ENCODE measurements at places on chromosomes 13 and 19.

DNA sequence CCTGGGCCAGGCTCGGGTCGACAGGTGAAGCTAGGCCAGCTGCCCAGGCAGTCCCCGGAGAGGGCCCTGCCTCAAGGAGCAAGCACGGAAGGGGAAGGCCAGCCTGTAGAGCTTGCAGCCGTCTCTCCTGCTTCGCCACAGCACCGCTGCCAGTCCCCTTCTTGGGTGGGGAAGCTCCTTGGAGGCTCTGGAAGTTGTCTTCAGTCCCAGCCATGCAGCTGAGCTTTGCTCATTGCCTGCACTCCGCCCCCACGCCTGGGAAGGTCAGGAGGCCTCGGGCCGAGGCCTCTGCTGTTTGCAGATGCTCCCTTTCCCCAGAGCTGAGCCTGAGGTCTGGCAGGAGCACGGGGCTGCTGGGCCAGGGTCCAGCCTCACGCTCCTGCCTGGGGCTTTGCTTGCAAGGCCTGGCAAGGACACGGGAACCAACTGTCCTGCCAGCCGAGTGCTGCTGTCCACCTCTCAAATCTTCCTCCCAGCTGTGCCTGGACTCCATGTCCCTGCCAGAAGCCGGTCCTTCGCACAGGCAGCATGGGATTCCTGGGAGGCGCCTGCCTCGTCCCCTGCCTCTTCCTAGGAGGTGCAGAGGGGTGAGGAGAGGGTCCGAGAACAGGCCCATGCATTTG, 13.3 kb downstream of the PLEKHF1 start:
- no peak for DNase-seq

DNA sequence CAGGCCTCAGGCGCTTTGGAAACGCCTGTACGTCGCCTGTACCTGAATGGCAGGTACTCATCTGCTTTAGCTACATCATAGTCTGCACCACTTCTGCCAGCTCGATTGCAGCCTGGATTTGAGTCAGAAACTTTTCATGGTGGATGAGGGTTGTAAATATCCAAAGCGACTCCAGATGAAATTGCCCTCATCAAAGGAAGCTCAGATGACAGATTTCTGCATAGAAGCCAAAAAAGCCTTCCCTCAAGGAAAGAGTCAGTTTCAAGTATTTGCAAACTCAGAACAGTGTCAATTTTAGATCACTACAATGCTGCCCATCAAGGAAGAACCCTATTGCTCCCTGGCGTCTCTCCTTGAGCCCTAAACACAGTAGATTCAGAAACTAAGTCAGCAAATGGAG, 38.8 kb upstream of the IGFL4 start:
- DNase-seq = no peak

- DNase-seq = no peak
These were observed 444.8 kb downstream of the FOXO1 start for GRCh38 chr13:40221460-40222201.

DNA sequence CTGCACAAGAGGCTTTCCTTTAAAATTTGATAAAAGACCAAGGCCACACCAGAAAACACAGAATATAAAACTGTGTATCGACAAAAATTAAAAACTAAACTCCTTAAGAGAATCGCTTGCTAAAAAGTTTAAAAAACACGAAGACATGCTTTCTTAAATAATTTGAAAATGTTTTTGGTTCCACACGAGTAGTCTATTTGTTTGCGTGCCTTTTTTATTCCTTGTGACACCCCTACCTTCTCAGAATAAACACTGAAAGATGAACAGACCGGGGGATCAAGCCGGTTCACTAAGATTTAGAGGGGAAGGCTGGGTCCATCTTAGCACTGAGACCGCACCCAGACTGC, 256.4 kb upstream of the STARD13 start:
- no peak for DNase-seq

- no peak for DNase-seq
These were observed 468 bp downstream of the STX10 start for GRCh38 chr19:13149628-13150186.

DNA sequence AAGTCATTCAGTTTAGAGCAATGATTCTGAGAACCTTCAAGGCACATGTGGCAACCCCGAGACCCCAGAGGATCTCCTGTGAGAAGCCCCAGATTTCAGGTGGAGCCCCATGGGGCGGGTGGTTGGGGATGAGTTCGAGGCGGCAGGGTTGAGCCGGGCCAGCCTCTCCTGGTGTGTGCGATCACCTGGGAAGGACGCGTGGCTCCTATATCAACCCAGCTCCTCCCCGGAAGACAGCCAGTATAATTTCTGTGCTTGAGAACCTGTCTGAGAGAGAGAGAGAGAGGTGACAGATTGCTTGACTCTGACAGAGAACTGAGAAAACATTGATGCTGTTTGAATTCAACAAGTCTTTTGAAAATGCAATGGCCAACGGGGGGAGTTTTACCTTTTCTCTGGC, 89.0 kb downstream of the TEX29 start:
- DNase-seq = no peak

- DNase-seq = no peak
These were observed 263.4 kb downstream of the FGF9 start for GRCh38 chr13:21934284-21934683.

DNA sequence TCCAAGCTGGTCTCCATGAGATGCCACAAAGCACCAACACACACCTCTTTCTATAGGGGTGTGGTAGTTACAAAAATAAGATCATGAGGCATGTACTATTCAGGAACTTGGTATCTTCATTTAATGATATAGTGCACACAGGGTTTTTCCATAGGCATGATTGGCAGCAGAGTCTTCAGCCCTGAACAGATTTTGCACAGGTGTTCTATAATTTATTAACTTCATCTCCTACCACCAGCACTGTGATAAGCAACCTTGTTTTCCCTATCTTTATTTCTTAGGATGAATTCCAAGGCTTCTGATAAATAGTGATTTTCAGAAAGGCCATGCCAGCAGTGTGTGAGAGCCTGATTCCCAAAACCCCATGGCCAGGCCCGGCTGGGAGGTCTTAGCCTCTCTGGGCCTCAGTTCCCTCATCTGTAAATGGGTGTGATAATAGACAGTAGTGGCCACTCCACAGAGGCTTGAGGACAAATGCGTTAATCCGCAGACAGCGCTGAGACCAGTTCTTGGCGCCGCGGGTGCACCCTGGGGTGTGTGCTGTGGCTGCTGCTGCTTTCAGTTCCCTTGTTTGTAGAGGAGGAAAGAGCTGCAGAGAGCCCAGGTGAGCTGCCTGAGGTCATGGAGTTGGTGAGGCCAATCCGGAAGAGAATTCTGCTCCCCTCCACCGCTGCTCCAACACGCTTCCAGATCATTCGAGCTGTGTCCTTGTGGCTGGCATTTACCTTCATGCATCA, 33.1 kb downstream of the DHRS12 start:
- no peak for DNase-seq

DNA sequence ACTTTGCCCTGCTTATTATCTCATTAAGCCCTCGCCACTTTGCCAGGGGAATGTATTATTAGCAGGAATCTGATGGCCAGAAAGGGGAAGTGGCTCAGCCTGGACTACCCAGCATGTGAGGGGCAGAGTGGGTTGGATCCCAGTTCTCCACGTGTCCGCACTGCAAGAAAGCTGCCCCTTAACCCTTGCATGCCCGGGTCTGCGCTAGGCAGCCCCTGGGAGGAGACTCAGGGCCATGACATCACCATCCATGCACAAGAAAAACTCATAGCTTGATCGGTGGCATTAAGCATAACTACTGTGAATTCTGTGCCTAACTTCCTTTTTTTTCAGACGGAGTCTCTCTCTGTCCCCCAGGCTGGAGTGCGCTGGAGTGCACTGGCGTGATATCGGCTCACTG, 8.9 kb downstream of the CACNG8 start:
- no peak for DNase-seq

DNA sequence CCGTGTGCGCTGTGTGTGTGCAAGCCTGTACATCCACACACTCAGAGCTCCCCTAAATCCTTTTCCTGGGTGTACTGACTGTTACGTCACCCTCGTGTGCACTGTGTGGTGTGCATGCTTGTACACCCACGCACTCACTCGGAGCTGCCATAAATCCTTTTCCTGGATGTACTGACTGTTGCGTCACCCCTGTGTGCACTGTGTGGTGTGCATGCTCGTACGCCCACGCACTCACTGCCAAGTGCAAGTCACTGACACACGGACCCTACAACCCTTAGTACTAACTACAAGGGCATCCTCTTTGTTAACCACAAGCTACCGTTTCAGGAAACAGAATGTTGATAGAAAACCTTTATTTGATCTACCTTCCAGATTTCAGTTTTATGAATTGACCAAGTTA, 983.4 kb downstream of the EFNB2 start:
- DNase-seq = no peak

DNA sequence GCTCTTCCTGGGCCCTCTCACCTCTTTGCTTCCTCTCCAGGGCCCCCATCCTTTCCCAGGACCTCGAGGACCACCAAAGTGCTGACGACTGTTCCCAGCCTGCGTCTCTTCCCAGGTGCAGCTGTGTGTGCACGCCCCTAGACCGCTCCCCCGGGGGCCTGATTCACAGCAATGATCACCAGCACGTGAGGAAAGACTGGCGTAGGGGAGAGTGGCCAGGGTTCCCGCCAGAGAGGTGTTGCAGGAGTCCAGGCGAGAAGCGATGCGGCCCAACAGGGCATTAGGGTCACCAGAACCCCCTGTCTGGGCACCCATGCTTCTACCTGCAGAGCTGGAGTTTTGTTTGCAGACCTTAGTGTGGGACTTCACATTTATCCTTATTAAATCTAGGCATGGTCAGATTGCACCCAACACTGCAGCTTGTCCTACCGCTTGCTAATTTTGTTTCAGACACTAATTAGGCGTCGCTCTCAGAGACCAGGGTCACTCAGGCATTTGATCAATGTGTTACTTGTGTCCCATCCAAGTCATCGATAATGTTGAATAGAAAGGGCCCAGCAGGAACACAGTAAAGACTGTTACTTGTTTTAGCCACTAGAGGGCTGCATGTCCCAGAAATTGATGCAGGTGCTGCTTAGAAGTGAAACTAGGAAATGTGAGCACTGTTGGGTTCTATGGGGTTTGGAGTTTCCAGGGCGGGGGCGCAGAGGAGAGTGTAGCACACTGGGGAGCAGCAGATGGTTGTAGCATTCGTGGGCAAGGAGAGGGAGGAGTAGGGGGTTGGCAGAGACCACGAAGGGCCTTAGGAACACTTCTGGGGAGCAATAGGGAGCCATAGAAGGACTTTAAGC, 53.2 kb downstream of the CDADC1 start:
- peak; percentile 46 for DNase-seq

GRCh38 chr13:20826843-20827560, 53.2 kb upstream of the EEF1AKMT1 start:
- no peak for DNase-seq

DNA sequence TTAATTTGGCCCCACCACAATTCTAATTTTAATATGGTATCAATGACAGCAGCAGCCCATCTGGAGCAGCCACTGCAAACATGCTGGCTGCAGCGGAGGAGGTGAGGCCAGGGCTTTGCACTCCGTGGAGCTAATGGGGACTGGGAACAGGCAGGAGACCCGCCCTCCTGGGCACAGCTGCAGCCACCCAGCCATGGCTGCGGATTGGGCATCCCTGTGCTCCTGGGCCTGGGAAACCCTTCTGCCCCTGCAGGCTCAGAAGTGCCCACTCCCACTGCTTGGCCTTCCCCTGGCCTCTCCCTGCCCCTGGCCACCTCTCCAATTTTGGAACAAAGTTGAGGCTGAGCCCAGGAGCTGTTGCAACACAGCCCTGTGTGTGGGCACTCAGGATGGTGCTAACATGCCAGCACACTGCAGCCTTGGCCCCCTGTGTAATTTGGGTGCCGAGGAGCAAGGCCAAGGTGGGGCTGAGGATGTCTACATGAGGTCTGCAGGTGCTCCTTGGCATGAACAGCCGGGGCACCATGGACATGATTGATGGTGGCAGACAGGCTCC, 123.6 kb downstream of the PCDH9 start:
- no peak for DNase-seq

GRCh38 chr19:31263328-31263727, 85.9 kb downstream of the TSHZ3 start:
- DNase-seq = no peak

DNA sequence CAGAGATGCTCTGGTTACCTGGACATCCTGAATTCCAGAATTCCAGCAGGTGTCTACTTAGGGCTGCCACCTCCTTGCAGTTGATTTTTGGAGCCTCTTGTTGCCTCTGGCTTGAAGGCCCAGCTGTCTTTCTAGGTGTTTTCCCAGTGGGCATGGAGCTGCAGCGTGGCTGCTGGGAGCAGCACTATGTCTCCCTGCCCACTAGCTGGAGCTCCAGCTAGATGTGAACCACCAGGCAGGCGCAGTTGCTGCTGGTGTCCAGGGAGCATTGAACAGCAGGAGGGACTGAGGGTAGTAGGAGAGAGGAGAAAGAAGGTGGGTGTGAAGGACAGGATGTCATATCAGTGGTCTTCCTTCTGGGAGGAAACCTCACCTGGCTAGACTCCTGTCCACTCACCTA, 9.9 kb upstream of the SELENOW start:
- no peak for DNase-seq

GRCh38 chr19:51926784-51927741, at the start of gene ZNF613:
Gene ZNF613 (plus strand): TSS chr19:51927472. CDS start chr19:51936221, 8,749 bp downstream.
- peak; percentile 74 for DNase-seq

DNA sequence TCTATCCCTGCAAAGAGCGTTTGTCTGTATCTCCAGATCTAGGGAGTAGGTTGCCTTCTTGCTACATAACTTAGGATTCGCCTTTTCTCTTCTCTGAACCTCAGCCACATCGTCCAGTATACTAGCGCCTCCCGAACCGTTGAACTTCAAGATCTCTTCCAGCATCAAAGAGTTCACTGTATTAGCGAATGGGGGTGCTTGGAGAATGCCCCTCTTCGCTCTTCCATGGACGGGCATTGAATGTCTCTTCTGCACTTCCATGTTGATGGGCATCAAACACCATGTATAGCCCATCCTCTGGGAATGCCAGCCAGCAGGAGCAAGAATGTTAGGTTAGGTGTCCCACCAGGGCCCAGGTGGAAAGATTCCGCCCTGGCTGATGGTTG, 575 bp upstream of the OXGR1 start:
- DNase-seq = no peak

DNA sequence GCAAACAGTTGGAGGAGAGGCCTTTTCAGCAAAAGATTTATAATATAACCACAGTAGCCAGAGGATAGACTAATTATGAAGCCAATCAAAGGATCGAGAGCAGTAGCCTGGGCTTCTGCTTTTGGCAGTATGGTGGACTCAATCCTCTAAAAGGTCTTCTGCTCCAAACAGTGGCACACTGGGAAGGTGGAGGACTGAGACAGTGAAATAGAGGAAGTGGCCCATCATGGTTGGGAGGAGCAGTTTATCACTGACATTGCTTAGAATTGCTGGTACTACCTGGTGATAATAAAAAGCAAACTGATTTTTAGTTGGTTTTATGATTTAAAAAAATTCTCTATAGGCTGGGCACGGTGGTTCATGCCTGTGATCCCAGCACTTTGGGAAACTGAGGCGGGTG, 20.9 kb upstream of the PLAUR start:
- DNase-seq = no peak

GRCh38 chr13:20222553-20222952, 9.6 kb downstream of the GJB6 start:
- no peak for DNase-seq
